ENCODE measurements at places on chromosomes 13 and 19. TPM values are rescaled to one million over a fixed set of nuclear protein-coding genes. Genes with fewer than 3 reads are reported as not detected.

Gene ZNF419
- 7.7 TPM for polyA plus RNA-seq

Gene HCST
- 48.2 TPM for polyA plus RNA-seq

Gene AZU1
- not detected for polyA plus RNA-seq

DNA sequence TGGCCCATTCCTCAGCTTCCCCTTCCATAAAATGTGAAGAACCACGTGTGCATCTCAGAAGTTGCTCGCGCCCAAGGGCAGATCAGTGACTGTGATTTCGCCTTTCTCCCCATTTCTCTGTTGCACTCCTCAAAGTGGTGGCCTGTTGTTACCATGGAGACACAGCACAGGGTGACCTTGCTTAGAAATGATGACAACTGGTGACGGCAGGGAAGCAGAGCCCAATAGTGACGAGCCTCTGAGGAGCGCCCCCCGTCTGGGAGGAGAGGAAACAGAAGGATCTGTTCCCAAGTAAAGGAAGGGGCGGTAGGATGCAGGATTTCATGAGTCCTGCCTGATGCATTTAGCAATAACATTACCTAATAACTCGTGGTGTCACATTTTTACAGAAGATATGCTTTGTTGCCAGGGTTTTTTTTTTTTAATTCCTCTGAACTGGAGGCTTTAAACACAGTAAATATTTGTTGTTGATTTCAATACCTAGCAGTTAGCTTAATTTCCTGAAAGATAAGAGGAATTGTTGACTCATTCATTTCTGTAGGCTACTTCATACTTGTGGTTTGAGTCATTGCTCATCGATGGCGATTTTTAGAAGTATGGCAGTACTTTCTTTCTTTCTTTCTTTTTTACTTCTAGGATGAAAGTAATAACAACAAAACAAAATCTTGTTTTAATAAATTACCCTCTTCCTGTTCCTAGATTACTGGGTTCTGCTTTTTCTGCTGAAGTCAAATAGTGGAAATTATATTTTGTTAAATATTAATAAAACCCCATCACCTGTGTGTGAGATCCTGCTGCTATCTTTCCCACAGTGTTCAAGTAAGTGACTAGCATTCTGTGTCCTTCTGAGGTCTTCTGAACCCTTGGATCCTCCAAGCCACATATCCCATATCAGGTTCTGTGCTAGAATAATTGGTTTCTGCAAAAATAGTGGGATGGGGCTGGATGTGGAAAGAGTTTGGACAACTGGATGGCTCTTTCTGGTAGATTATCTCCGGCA lies 36.0 kb downstream of the MBNL2 start:
- no peaks in the 10 kb centered on the region for H3K36me3 ChIP-seq
- H3K4me1 ChIP-seq: peaks cover 24% of the 10 kb centered on the region
- H3K4me3 ChIP-seq: no peak overlapping the region
- no peaks in the 10 kb centered on the region for H3K27me3 ChIP-seq

- no peak overlapping the region for H3K4me3 ChIP-seq
- no peaks in the 10 kb centered on the region for H3K36me3 ChIP-seq
- H3K4me1 ChIP-seq: peaks cover 6% of the 10 kb centered on the region
- DNase-seq: no peak
Observed at GRCh38 chr13:30301827-30302226, 5.5 kb downstream of the KATNAL1 start.

- no peak for DNase-seq
- no peaks in the 10 kb centered on the region for H3K4me1 ChIP-seq
- no peak overlapping the region for H3K27ac ChIP-seq
- no peaks in the 10 kb centered on the region for H3K36me3 ChIP-seq
- H3K27me3 ChIP-seq: no peaks in the 10 kb centered on the region
Observed at GRCh38 chr13:23445794-23446193, 12.3 kb upstream of the SACS start.

Gene ATP4A
- polyA plus RNA-seq: 0.13 TPM

Gene METTL21C
- polyA plus RNA-seq: not detected

- peaks cover 18% of the 10 kb centered on the region for H3K4me1 ChIP-seq
- DNase-seq: no peak
- no peaks in the 10 kb centered on the region for H3K36me3 ChIP-seq
- H3K27ac ChIP-seq: peak overlapping the region; percentile 64
- no peaks in the 10 kb centered on the region for H3K27me3 ChIP-seq
- no peak overlapping the region for H3K4me3 ChIP-seq
Observed at GRCh38 chr19:45163751-45164460, 3.1 kb upstream of the NKPD1 start.

Gene SCGB2B2
- not detected for polyA plus RNA-seq

DNA sequence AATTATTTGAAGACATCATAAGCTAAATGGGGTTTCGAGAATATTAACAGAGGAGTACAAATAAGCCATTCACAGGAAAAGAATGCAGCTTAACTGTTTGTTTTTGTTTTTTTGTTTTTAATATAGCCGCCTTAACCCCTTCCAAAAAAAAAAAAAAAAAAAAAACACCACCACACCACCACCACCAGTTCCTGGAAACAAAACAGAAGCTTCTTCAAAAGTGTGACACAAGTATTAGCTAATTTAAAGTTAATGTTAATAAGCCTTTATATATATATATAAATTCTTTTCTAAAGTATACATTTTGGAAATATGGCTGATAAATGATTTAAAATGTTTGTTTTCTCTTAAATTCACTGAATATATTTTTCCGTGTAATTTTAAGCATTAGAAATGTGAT lies 1.4 kb downstream of the RAP2A start:
- H3K27me3 ChIP-seq: no peaks in the 10 kb centered on the region
- H3K36me3 ChIP-seq: no peaks in the 10 kb centered on the region
- H3K4me1 ChIP-seq: peaks cover 6% of the 10 kb centered on the region
- peak overlapping the region; percentile 64 for H3K27ac ChIP-seq
- H3K4me3 ChIP-seq: peak overlapping the region; percentile 93

Gene ZNF444
- 15.7 TPM for polyA plus RNA-seq

DNA sequence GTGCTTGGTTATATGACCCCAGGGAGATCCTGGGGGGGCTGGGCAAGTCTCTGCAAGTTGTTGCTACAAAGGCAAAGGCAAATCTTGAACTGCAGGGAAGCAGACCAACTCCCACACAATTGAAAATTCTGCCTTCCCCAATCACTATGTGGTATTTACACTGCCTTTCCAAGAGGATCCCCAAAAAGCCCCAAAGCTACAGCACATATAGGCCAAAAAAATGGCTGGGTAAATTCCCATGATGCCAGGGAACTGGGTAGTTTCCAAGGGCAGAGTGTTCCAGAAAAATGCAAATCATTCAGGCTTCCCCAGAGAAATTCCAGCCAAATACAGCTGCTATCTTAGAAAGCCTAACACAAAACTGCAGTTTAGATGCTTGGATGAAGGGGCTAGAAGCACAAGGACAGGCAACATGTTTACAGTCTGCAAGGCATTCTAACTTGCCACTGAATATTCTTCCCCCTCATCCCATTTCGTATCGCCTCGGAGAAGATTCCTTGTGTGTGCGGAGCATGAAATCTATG lies 6.2 kb downstream of the FOXO1 start:
- 0 out of 2 replicates have a peak overlapping the region, but pooled peaks have one; percentile 8 for H3K4me3 ChIP-seq
- no peaks in the 10 kb centered on the region for H3K27me3 ChIP-seq
- DNase-seq: no peak
- peaks cover 16% of the 10 kb centered on the region for H3K4me1 ChIP-seq

DNA sequence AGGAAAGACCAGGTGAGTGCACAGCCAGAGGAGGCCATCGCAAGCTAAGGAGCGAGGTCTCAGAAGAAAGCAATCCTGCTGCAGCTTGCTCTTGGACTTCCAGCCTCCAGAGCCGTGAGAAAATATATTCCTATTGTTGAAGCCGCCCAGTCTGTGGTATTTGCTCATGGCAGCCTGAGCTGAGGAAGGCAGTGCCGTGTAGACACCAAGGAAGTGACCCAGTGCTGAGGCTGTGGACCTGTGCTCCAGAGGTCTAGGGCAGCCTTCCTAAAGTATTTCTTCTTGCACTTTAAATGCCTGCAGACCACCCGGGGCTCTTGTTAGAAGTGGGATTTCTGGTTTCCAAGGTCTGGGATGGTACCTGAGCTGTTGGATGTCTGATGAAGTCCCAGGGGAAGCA lies 158.5 kb upstream of the KL start:
- no peak overlapping the region for H3K27ac ChIP-seq
- H3K4me1 ChIP-seq: no peaks in the 10 kb centered on the region
- DNase-seq: no peak
- no peaks in the 10 kb centered on the region for H3K36me3 ChIP-seq

DNA sequence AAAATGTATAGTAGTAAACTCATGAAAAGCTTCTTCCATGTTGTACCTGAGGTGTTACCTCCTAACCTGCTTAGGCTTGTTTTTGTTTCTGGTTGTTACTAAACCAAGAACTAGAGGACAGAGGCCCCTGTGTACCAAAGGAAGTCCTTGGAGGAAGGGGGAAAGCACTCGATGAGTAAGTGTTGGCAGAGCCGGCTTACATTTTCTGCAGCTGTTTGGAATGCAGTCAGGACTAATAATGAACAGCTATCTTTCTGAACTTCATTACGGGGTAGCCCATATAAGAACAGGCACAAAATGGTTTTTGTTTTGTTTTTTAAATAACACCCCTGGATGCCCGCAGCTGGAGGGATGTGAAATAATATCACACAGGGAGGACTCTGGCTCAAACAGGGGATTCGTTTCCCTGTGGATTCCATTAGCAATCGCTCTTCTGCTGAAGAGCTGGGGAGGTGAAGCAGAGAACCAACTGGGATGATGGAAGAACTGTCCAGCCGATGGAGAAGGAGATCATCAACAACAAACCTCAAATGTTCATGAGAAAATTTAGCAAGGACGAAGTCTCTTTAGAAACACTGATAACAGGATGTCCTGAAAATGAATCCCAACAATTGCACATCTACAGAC lies 214.2 kb upstream of the MAB21L1 start:
- no peaks in the 10 kb centered on the region for H3K36me3 ChIP-seq
- H3K27me3 ChIP-seq: no peaks in the 10 kb centered on the region
- H3K27ac ChIP-seq: no peak overlapping the region
- H3K4me3 ChIP-seq: no peak overlapping the region
- no peak for DNase-seq
- H3K4me1 ChIP-seq: no peaks in the 10 kb centered on the region

GRCh38 chr19:52343548-52343947 lies 7.5 kb downstream of the ZNF610 start:
- H3K27ac ChIP-seq: no peak overlapping the region
- no peaks in the 10 kb centered on the region for H3K36me3 ChIP-seq
- no peak overlapping the region for H3K4me3 ChIP-seq
- no peak for DNase-seq
- H3K27me3 ChIP-seq: no peaks in the 10 kb centered on the region
- H3K4me1 ChIP-seq: no peaks in the 10 kb centered on the region

- no peaks in the 10 kb centered on the region for H3K27me3 ChIP-seq
- H3K4me3 ChIP-seq: no peak overlapping the region
- H3K36me3 ChIP-seq: no peaks in the 10 kb centered on the region
Observed at GRCh38 chr13:33347861-33348260, 62.3 kb upstream of the STARD13 start.

DNA sequence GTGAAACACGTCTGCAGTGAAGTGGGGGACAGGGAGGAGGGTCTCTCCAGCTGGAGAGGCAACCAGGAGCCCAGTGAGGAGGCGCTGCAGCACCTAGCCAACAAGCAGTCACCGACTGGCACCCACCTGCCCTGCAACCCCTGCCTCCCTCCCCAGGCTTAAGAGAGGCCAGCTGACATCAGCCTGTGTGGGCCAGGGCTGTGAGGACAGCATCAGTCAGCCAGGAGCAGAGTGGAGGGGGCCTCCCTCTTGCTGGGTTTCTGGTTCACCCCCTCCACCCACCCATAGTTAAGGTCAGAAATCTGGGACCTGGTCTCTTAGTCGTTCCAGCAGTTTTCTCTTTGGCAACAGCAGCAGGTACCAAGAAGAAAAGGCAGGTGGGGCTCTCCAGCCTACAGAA lies 25.5 kb upstream of the CCNP start:
- H3K27ac ChIP-seq: no peak overlapping the region
- no peak overlapping the region for H3K4me3 ChIP-seq

Gene CYP4F11
- polyA plus RNA-seq: not detected

DNA sequence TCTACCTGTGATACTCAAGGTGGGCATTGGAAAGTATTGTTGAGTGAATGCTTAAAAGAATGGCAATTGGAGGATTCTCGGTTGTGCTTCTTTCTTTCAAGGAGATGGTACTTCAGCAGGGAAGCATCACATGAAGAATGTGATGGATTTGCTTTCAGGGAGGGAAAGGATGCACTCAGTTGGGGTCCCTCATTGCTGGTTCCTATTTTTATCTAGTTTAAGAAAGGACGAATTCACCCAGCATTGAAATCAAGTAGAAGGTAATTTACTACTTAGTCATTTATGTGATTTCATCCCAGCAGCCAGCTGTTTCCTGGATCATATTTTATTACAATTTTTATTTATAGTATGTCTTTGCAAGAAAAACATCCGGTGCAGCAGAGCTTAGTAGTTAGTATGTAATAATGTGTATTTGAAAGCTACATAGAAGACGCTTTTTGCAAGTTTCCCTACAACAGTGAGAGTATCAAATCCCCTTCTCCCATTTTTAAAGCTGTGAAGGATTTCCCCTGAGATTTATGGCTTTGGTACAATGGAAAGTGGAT lies 417.9 kb downstream of the GPC5 start:
- no peak overlapping the region for H3K27ac ChIP-seq
- no peaks in the 10 kb centered on the region for H3K36me3 ChIP-seq
- no peak for DNase-seq

GRCh38 chr19:384799-385169 lies 24.2 kb downstream of the C2CD4C start:
- H3K4me3 ChIP-seq: no peak overlapping the region
- H3K27ac ChIP-seq: no peak overlapping the region
- H3K4me1 ChIP-seq: peaks cover 20% of the 10 kb centered on the region
- no peaks in the 10 kb centered on the region for H3K27me3 ChIP-seq
- no peak for DNase-seq

Gene ZNF470
- 0.58 TPM for polyA plus RNA-seq

GRCh38 chr13:95437561-95437960 lies 115.0 kb upstream of the CLDN10 start:
- no peak overlapping the region for H3K27ac ChIP-seq
- no peaks in the 10 kb centered on the region for H3K4me1 ChIP-seq
- no peaks in the 10 kb centered on the region for H3K36me3 ChIP-seq

GRCh38 chr13:33205804-33206221 lies 79.7 kb downstream of the STARD13 start:
- DNase-seq: no peak
- H3K27ac ChIP-seq: peak overlapping the region; percentile 95
- H3K4me3 ChIP-seq: peak overlapping the region; percentile 74
- H3K4me1 ChIP-seq: peaks cover 31% of the 10 kb centered on the region
- H3K27me3 ChIP-seq: no peaks in the 10 kb centered on the region

DNA sequence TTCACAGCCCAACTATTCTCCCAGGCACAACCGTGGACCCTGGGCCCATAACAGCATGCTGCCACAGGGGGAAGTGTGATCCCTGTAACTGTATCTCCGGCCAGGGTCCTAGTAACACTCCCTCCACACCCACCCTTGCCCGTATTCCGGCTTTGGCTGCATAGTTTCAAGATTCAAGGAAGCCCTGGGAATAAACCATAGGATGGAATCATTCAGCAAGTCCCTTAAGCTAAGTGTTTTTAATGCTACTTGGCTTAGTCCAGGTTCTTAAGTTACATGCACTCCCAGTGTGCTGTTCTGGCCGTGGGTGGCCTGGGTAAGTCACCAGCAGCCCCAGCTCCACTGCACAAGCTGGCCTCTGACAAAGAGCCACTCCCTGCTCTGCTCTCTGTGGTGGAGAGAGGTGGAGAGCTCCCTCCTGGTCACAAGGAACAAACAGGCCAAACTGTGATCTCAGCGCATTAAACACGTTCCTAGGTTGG lies 532.4 kb upstream of the SGCG start:
- H3K27ac ChIP-seq: no peak overlapping the region
- H3K4me3 ChIP-seq: no peak overlapping the region
- no peaks in the 10 kb centered on the region for H3K27me3 ChIP-seq
- no peaks in the 10 kb centered on the region for H3K36me3 ChIP-seq

All from GM12878 (cell line).